NCI-H460 (cell line): ENCODE measurements at places on chromosomes 12 and 14. TPM values are rescaled to one million over a fixed set of nuclear protein-coding genes. Genes with fewer than 3 reads are reported as not detected.

PELI2 gene
- 43.7 and 44.6 TPM in 2 replicates for total RNA-seq

GRCh38 chr12:98369581-98369980 is 145.8 kb upstream of the TMPO start:
- DNase-seq = no peak

GRCh38 chr14:20659813-20660395 is 18.4 kb upstream of the OR6S1 start:
- DNase-seq = no peak

- no peak for DNase-seq
Observed at GRCh38 chr14:66072190-66073084, 413.7 kb upstream of the CCDC196 start.

DNA sequence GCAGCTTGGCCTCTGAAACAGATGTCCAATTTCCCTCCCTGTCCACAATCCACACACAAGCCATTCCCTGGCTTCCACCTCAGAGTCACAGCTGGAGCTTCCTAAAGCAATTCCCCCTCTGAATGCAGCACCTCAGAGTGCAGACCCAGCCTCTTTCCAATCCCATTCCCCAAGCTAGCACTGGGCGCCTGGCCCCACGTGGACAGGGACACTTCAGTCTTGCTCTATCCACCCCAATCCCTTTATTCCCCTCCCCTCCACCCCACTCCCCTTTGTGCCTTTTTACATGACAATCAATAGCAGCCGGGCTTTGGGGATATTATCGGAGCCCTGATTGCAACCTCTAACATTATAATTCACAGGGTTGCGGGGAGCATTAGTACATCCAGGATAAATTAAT is 292.6 kb downstream of the TTC8 start:
- no peak for DNase-seq

GRCh38 chr12:11765421-11765816 is 115.9 kb downstream of the ETV6 start:
- no peak for DNase-seq

DNA sequence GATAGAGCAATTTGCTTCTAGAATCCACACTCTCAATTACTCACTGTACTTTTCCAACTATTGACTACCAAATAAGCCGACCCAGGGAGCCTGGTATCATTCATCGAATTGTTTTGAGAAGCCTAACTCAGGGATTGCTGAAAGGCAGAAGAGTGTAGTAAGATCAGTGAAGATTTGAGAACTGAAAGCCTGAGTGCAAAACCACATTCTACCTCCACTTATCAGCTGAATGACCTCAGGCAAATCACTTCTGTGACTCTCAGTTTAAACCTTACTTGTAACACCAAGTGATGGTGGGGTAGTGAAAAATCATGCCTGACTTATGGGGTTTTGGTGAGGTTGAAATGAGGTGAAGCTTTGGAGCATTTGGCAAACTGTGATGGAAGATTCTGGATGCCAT is 126.1 kb upstream of the MAX start:
- DNase-seq = no peak

DNA sequence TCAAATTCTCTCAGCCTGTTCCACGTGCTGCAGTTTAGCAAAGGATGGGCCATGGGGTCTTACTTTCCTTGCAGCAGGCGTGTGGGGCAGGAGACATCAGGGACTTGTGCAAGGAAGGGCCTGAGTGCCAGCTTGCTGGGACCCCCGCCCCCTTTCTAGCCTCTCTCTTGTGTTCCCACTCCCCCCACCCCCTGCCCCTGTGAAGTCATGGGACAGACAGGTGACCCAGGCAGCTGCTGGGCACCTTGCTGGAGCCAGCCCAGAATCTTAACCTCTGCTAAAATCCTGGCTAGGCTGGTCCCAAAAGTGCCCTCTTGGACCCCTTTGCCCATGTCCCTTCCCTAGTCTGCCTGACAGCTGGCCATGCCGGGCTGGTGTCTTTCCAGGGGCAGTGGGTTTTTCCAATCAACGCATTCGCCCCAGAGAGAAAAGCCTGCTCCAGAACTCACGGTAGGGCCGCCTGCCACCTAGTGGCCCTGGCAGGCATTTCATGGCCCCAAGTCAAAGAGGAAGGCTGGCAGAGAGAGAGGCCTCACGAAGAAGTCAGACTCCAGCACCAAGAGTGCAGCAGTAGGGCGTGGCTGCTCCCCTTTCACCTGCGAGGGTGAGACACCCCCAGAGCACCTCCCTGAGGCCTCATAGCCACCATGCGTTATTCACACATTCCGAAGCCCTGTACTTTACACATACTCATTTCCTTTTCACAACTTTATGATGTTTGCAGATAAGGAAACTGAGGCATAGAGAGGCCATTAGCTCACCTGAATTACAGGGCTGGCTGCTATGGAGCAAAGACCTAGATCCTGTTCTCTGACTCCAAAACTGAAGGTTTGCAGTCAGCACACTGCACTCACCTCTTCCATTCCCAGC is 67.4 kb downstream of the LGMN start:
- peak; percentile 62 for DNase-seq

HCAR3 gene
- 0.05 TPM in 1 of 2 replicates, not detected in the other for total RNA-seq

KRT73 gene
- not detected in 2 replicates for total RNA-seq

DNA sequence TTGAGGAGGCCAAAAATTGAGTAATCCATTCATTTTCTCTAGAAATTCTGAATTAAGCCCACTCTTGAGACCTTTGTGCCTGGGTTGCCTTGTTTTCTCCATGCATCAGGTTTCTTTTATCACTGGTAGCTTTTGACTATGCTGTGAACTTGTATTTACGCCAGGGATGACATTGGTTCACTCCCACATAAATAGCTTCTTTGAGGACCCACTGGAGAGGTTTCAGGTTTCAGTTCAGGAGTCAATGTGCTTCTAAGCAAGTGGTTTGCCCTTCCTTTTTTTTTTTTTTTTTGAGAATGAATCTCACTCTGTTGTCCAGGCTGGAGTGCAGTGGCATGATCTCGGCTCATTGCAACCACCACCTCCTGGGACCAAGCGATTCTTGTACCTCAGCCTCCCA is 10.2 kb upstream of the SLC17A8 start:
- no peak for DNase-seq

- DNase-seq = no peak
Observed at GRCh38 chr14:23569443-23570151, 2.0 kb upstream of the AP1G2 start.

DNA sequence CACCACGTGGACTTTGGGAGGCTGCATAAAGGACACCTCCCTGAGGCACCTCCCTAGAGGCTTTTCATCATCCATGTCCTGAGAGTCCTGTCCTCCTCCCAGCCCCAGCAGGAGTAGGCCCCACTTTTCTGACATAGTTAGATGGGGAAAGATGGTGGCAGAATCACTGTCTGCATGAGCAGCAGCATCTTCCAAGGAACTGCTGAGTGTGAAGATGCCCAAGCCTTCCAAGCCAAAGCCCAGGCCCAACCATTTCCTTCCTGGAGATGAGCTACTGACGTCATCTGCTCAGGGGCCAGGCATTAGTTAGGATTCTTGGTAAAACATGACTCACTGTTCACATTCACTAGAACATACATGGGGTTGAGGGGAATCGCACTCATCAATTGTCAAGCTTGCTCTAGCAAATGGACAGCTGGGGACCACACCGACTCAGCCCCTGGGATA is 37.3 kb downstream of the VDR start:
- no peak for DNase-seq

- DNase-seq = no peak
Observed at GRCh38 chr12:26978801-26979200, 35.4 kb downstream of the TM7SF3 start.

DNA sequence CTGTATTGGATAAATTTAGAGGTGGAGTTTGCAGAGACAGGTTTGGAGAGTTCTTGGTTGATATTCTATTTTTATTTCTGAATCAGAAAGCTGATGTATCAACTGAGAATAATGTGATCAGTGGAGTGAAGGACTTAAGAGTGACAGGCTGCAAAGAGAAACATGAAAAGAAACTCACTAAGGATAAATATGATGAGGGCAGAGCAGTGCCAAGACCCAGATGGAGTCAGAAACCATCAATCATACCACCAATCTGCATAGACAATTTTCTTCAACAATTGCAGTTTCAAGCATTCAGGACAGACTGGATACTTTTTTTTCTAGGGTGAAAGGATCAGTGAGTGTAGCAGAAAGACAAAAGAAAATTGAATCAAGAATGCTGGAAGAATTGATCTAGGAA is 226.7 kb upstream of the NAV3 start:
- no peak for DNase-seq

- no peak for DNase-seq
Observed at GRCh38 chr14:54927551-54927950, 24.9 kb upstream of the GCH1 start.

- no peak for DNase-seq
Observed at GRCh38 chr14:81427348-81428058, 27.4 kb upstream of the STON2 start.

DNA sequence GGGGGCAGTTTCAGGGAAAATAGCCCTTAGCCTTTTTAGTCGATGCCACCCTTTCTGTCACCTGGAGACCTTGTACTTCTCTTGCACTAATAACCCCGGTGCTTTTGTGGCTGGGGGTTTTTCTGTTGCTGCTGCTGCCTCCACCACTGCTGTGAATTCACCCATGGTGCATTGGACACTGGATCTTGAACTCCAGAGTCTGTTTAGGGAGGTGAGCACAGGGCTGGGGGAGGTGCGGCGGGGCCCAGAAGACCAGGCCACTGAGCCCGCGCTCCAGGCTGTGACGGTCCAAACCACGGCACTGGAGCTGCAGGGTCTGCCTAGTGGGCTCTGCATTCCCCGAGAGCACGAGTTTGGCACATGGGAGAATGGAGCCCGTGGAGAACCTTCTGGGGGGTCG is 100.6 kb downstream of the NINJ2 start:
- no peak for DNase-seq

GRCh38 chr12:59382282-59383078 is 213.3 kb upstream of the SLC16A7 start:
- no peak for DNase-seq

DNA sequence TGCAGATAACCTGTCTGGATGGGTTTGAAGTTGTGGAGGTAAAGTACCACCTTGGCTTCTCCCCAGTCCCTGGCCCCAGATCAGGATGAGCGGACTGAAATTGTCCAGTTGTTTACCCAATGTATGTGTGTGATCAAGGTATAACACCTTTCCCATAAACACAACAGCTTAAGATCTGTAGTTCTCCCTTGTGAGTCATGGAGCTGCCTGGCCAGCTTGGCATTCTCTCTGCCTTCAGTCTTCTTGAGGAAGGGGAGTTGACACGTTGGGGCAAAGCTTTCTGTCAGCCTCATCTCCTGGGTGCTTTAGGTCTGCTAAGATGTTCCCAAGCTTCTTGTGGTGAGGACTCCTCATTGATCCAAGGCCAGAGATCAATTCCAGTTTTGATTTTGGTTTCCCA is 6.1 kb downstream of the C1S start:
- no peak for DNase-seq

KNTC1 gene
- total RNA-seq = 40.7 and 51.0 TPM in 2 replicates
